Stimulated activated CD8-positive, alpha-beta memory T cell treated with anti-CD3 and anti-CD28 coated beads, Interleukin-7, amount 100 ng/mL, for 4 hours (primary cell): ENCODE measurements at places on chromosomes 1 and 21.

GRCh38 chr1:176183618-176184017 is 23.5 kb downstream of the COP1 start:
- no peak for DNase-seq

DNA sequence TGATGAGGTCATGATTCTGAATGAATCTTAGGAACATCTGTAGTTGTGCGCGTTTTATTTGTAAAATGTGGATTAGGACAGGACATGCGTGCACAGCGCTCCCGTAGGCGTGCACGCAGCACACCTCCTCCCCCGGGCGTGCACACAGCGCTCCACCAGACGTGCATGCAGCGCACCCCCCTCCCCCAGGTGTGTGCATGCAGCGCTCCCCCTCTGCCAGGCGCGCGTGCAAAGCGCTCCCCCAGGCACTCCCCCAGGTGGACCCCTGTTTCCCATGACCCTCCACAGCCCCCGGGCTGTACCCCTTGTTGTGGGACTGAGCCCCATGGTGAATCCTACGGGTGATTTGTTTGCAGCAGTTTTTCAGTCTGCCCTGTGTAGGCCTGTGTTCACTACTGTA is 61.6 kb downstream of the S100B start:
- no peak for DNase-seq

GRCh38 chr1:224368409-224368808 is 11.7 kb downstream of the CNIH4 start:
- DNase-seq = no peak

DNA sequence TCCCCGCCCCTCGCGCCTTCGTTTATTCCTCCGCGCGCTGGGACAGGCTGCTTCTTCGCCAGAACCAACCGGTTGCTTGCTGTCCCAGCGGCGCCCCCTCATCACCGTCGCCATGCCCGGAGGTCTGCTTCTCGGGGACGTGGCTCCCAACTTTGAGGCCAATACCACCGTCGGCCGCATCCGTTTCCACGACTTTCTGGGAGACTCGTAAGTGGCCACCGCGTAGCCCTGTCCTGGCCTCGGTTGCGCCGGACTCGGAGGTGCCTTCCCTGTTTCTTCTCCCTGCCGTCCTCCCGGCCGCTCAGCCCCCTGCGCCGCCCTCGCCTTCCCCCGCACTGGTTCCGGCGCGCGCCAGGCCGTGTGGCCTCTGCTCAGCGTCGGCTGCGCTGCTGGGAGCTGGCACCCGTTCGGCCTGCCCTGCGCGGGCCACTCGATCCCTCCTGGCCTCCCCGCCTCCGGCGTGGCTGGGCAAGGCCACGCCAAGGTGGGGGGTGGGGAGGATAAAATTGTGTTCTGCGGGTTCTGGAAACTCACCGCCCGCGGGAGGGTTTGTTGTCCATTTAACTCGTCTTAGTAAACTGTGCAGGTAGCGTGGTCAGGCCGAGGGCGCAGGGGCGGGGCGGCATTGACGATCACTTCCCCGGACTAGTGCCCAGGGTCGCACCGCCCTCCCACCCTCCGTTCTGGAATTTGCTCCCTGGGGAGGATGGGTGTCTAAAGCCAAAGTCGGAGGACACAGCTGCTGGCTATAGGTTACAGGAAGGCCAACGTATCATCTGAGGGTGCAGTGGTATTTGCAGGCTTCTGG is at the start of gene PRDX6:
TSS of gene PRDX6 (plus strand) at position 50 of the 808 bp plus-strand sequence. CDS start at position 113, 63 bp downstream.
- peak; percentile 71 for DNase-seq

GRCh38 chr1:43229826-43230780 is 39.7 kb upstream of the TMEM125 start:
- DNase-seq = no peak

GRCh38 chr1:236495467-236496112 is 28.2 kb upstream of the LGALS8 start:
- DNase-seq = no peak

DNA sequence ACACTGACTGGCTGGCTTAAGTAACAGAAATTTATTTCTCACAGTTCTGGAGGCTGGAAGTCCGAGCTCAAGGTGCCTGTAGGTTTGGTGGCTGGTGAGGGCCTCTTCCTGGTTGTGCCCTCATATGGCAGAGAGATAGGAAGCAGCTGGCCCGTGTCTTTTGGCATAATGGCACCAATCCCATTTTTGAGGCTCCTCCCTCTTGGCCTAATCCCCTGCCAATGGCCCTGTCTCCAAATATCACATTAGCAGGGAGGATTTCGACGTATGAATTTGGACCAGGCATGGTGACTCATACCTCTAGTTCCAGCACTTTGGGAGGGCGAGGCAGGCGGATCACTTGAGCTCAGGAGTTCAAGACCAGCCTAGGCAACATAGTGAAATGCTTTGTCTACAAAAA is 37.4 kb downstream of the AGPAT3 start:
- no peak for DNase-seq

- DNase-seq = no peak
Measured at GRCh38 chr1:53388963-53389362, 61.1 kb upstream of the LRP8 start.

GRCh38 chr1:84428235-84428634 is 30.0 kb downstream of the DNASE2B start:
- no peak for DNase-seq

GRCh38 chr1:89553157-89553556 is 28.5 kb downstream of the LRRC8B start:
- DNase-seq = no peak

GRCh38 chr1:204213668-204214662 is at the start of gene GOLT1A:
GOLT1A (minus strand) TSS chr1:204213988; CDS start chr1:204213906, 82 bp downstream.
- peak; percentile 25 for DNase-seq

DNA sequence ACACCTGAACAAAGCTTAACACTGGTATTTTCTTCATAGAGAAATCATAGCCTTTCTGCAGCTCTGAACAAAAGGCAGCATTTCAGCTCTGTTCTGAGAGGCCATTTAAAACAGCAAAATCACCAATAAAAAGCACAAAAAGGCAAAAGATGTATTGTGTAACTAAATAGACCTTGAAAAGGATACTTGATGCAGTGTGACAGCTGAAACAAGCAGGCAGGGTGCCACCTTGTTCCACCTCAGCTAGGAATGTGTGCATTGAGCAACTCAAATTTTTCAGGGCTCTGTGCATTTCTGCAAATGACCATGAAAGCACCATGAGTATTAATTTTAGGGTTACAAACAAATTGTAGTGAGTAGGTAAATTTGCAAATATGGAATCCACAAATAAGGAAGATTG is 65.8 kb downstream of the RHOU start:
- no peak for DNase-seq

DNA sequence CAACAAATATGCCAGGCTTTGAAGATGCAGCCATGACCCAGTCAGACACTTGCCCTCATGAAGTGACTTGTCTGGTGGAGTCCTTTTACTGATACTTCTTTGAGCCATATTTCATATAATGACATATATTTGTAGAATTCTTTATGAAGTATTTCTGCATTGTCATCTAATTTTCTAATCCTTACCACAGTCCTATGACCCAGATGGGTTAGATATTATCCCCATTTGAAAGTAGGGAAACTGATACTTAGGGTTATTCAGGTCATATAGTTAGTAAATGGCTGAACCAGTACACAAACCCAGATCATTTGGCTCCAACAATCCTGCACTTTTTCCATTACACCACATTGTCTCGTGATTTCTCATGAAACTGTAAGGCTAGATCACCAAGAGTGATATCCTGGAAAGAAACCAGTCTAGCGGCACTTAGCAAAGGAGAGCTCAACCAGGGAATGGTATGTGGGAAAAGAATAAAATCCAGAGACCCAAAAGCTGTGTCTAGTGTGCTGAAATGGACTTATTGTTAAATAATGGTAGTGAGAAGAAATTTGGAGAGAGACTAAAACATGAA is 49.6 kb downstream of the ZFYVE9 start:
- no peak for DNase-seq

DNA sequence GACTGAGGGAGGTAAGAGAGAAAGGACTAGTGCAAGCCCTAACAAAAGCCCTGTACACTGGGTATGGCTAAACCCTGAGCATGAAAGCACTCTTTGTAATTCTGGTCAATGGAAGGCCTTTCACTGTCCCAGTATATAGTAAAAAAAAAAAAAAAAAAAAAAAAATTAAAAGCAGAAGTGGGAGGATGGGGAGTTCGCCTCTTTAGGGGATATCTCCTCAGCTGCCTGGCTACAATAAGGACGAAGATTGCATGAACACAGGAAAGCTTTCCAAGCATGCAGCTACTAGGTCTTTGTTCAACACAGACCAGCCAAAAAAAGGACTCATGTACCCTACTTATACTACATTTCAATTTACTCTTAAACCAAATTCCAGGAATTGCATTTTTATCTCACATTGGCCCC is 59.1 kb downstream of the EIF4G3 start:
- DNase-seq = no peak

DNA sequence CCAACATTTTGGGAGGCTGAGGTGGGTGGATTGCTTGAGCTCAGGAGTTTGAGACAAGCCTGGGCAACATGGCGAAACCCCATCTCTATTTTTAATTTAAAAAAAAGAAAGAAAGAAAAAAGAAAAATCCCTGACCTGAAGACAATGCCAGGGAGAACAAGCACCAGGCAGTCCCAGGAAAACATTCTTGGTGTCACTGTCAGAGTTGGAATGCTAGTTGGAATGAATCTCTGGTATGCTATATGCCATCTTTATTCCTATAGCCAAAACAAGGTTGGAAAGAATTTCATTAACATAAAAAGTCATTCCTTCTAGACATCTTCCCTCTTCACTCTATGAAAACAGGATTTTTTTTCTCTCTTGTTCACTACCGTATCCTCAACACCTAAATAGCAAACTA is 2.8 kb downstream of the DNAJC8 start:
- no peak for DNase-seq

GRCh38 chr21:44742418-44743153 is 31.2 kb upstream of the TSPEAR start:
- no peak for DNase-seq

- no peak for DNase-seq
Measured at GRCh38 chr1:66557157-66557556, 23.2 kb downstream of the SGIP1 start.

- no peak for DNase-seq
Measured at GRCh38 chr1:1219341-1219740, 5.4 kb upstream of the TNFRSF4 start.

GRCh38 chr1:4756851-4757580 is 102.6 kb downstream of the AJAP1 start:
- no peak for DNase-seq

- no peak for DNase-seq
Measured at GRCh38 chr1:181640956-181641355, 157.6 kb downstream of the CACNA1E start.

- no peak for DNase-seq
Measured at GRCh38 chr1:103783944-103784377, 34.3 kb downstream of the AMY1C start.

- no peak for DNase-seq
Measured at GRCh38 chr1:112387807-112388206, 8.2 kb upstream of the CTTNBP2NL start.

DNA sequence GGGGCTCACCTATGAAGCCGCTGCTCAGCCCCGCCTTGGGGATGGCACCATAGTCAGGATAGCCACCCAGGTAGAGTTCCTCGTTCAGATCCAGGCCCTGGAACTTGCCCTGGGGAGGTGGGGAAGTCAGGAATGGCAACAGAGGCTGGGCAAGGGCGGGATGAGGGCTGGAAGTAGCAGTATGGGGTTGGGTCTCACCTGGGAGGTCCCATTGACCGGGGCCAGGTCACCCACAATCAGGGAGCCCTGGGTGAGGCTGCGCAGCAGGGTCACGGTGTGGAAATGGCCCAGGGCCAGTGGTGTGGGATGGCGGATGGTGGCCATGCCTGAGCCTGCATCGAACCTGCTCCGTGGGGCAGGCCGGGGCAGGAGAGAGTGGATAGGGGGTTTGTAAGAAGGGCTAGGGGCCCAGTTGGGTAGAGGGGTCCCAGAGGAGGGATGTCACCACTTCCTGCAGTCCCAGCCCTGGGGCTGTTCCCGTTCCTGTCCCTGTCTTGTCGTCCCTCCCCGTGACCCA is 19.4 kb downstream of the LDLRAD2 start:
- DNase-seq = no peak

DNA sequence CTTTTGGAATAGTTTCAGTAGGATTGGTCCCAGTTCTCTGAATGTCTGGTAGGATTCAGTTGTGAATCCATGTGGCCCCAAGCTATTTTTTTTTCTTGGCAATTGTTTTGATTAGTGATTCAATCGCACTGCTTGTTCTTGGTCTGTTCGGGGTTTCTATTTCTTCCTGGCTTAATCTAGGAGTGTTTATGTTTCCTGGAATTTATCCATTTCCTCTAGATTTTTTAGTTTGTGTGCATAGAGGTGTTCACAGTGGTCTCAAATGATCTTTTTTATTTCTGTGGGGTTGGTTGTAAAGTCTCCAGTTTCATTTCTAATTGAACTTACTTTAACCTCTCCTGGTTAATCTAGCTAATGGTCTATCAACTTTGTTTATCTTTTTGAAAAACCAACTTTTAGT is 117.6 kb downstream of the NME7 start:
- no peak for DNase-seq

- no peak for DNase-seq
Measured at GRCh38 chr1:175167861-175168260, 24.7 kb downstream of the KIAA0040 start.

DNA sequence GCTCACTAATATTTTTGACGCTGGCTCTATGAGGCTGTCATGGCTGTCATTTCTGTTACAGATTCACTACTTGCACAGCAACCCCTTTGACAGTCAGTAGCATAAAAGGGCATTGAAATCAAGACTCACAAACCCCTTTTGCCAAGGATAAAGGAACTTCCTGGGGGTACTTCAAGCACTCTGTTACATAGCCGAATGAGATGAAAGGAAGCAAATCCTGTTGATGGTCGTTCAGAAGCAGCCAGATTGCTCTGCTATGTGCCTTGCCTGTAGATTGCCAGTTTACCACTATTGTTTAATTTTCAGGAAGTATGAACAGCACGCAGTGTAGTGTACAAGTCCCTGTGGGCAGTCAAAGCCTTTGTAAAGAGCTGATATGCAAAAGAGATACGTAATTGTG is 296.2 kb downstream of the LRRIQ3 start:
- no peak for DNase-seq

DNA sequence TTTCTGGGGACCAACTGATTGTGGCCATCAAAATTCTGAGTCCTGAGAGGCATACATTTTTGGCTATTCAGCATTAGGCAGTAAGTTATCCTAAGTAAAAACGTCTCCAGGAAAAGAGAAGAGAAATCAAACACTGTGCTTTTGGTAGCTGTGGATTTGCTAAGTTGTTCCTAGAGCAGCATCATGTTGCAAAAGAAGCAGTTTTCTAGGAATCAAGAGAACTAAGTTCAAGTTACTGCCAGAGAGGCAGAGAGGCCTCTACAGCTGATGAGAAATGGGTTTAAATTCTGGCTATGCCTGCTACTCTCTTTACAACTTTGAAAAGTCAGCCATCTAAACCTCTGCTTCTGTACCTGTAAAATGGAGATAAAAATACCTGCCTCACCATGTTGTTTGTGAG is 22.8 kb downstream of the RD3 start:
- no peak for DNase-seq
